ENCODE measurements at places on chromosomes 2 and 18.
A peak's percentile ranks its signal among the peaks of the same experiment; 100 is the strongest.

DNA sequence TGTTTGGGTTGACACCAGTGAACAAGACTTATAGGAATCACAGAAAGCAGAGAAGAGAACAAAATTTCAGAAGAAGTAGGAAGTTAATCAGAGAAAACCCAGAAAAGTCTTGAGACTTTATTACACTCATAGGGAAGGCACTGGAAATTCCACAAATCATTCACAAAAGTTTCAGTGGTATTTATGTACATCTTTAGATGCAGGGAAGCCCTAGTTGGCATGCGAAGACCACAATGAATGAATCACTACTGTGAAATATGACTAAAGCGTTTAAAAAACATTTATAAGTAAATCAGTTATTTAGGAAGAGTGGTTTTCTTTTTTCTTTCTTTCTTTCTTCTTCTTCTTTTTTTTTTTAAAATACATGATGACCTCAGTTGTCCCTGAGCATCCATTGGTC, 105.1 kb downstream of the NUP35 start:
- peak; percentile 45 for ATAC-seq

DNA sequence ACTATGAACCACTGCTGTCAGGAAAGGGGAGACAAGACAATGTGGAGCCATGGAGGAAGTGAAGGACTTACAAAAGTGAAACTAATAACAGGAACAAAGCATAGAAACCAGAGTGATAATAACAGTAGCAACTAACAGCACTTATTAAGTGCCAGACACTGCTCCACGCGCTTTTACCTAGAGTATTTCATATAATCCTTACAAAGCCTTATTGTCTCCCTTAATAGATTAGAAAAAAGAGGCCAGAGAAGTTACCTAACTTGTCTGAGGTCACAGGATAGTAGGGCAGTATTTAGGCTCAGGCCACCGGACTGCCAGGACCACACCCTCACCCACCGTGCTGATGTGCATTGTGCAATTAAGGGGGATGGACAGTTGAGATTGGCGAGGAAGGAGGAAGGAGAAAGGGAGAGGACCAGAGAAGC, 98.6 kb upstream of the NFU1 start:
- no peak for ATAC-seq

- ATAC-seq, result no peak
Observed at GRCh38 chr2:226971084-226971483, 135.2 kb downstream of the RHBDD1 start.

GRCh38 chr2:10185046-10185445, 62.5 kb downstream of the RRM2 start:
- ATAC-seq, result no peak

DNA sequence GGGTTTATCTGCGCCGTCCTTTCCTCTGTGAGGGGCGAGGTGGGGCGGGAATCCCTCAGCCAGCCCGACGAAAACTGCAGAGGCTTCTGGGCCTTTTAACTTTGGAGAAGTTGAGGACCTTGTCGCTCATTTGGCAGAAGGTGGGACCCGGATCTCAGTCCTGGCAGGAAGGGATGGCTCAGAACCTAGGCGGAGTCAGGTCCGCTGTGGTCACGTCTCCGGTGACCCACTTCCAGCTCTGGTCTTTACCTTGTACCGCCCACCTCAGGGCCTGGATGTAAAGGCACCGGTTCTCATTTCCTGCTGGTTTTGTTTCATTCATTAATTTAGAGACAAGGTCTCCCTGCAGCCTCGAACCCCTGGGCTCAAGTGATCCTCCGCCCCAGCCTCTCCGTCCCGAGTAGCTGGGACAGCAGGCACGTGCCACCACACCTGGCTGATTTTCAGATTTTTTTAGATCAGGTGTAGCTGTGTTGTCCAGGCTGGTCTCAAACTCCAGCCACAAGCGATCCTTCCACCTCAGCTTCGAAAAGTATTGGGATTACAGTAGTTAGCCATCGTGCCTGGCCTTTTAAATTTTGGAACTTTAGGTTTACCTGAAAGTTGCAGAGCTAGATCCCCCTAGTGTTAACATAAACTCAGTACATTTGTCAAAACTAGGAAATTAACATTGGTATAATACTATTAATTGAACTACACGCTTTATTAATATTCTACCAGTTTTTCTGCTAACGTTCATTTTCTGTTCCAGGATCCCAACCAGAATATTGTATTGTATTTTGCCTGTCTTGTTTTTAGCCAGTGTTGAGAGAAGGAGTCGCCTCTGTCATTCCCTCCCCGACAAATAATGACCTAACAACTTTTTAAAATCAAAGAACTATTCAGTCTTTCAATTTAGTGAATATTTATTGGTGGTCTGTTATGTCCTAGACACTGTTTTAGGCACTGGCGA, 852 bp downstream of the POLI start:
- ATAC-seq, result peak; percentile 42

DNA sequence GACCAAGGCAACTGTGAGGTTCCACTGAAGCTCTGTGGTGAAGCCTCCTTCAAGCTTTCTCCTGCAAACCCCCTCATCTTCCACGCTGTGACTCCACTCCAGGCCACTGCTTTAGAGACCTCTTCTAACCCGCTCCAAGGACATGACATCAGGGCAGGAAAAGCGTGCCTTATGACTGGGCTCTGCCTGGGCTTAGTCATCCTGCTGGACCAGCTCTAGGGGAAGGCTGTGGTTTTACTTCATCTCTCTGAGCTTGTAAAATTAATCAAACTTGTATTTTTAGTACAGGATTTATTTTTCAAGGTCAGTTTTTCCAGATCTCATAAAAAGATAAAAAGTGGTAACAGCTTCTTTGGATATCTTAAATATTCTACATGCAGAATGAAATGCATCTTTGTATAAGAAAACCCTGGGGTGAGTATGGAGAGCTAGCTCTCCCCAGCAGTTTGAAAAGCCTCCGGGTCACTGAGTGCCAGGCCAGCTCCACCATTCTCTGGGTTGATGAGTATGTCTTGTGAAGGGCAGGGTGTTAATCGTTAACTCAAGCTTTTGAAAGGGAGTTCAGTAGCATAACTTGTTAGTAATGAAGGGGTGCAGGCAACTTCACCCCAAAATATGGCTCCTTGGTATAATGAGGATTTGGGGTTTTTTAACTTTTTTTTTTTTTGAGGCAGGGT, 33.1 kb upstream of the YPEL5 start:
- ATAC-seq, result no peak

DNA sequence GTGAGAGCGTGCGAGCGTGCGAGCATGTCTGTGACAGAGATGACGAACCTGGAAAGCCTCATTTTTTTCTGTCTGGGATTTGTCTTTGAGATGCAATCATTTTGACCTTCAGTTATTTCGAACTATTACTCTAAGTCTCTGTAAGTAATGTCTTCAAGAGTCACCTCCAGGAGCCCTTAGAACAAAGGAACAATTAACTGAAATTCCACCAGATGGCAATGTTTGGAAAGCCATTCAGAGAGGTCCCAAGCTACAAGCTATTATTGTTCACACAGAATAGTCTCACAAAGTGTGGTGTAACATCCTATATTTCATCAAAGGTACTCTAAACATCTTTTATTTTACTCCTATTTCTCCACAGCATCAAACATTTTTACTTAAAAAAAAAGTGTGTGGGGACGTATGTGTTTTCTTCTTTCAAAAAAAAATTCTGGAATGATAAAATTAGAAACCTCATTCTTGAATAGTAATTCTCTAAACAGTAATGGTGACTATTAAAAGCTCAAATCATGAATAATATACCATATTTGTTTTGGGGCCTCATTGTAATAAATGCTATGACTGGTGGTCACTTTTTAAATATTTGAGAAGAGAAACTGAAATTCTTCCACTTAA, 35.1 kb upstream of the MAPRE2 start:
- ATAC-seq, result peak; percentile 48

DNA sequence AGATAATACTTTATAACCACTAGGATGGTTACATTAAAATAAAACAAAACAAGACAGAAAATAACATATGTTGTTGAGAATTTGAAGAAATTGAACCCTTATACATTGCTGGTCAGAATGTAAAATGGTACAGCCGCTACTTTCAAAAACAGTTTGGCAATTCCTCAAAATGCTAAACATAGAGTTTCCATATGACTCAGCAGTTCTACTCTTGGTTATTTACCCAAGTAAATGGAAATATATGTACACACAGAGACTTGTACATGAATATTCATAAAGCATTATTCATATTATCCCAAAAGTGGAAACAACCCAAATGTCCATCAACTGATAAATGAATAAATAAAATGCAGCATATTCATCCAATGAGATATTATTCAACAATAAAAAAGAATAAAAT, 92.5 kb upstream of the LRATD1 start:
- no peak for ATAC-seq

DNA sequence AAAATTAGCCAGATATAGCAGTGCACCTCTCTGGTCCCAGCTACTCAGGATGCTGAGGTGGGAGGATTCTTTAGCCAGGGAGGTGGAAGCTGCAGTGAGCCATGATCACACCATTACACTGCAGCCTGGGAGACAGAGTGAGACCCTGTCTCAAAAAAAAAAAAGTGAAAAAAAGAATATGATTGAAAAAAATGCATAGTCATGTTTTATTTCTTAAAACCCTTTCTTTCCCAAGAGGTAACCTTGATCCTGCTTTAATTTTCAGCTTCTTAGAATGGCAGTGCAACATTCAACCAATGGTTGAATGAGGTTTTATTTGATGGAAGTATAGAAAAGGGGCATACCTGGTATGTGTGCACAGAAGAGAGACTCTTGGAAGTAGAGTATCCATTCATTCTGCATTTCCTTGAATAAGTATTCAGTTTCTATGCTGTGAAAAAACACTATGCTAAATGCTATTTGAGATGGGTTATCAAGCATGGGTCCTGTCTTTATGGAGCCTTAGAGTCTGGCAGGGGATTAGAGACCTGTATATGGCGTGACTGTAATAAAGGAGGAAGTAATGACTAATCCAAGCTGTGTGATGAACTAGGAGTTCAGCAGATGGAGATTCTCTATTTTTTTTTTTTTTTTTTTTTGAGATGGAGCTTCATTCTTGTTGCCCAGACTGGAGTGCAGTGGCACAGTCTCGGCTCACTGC, 146.3 kb downstream of the WDSUB1 start:
- ATAC-seq, result no peak

Measured in activated CD4-positive, CD25-positive, alpha-beta regulatory T cell treated with anti-CD3 and anti-CD28 coated beads, Interleukin-2, amount 50 U/mL, for 24 hours (primary cell).